ENCODE measurements at places on chromosomes 7 and 10. TPM values are rescaled to one million over a fixed set of nuclear protein-coding genes. Genes with fewer than 3 reads are reported as not detected.

OR2A12 gene
- not detected for total RNA-seq

RASSF4 gene
- total RNA-seq = 9.5 TPM

FAM25C gene
- not detected for total RNA-seq

- peak; percentile 5 for DNase-seq
Observed at GRCh38 chr7:142375710-142376313, 118.0 kb upstream of the PRSS58 start.

GRCh38 chr7:104923010-104923421 lies 91.0 kb upstream of the KMT2E start:
- peak; percentile 31 for DNase-seq

DNA sequence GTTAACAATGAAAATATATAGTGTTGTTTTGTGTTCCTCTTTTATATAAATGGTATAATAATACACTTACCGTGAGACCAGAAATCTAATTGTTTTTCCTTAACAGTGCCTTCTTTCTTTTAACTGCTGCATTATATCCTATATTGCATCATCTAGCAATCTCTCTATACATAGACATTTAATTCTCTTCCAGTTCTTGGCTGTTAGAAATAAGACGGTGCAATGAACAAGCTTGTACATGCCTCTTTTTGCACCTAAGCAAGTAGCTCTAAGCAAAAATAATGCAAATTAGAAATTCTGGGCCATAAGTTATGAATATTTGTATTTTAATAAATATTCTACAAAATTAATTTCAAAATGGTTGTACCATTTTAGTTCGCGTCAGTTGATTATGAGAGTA lies 55.9 kb upstream of the AHR start:
- DNase-seq = no peak

DNA sequence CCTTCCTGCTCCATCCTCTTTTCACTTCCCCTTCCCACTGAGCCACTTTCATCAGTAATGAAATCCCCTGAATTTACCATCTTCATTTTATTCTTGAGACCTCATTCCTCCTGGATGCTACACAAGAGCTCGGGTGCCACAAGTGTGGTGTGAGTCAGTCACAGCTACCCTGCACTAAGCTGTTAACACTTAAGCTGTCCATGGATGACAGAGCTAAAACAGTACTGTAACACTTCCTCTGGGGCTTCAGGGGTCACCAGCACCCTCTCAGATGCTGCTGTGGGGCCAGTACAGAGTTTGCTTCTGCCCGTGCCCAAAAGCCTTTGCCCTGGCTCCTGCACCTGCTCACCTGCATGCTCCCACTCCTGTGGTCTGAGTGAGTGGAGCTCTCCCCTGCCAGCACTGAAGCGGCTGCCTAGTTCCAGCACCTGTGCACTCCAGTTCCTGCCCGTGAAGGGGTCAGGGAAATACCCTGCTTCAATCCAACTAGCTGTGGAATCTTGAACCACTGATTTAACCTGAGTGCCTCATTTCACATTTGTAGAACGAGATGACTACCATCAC lies 71.9 kb downstream of the POT1 start:
- DNase-seq = no peak

- DNase-seq = peak; percentile 68
Observed at GRCh38 chr7:43533801-43534479, 49.0 kb upstream of the STK17A start.

DNA sequence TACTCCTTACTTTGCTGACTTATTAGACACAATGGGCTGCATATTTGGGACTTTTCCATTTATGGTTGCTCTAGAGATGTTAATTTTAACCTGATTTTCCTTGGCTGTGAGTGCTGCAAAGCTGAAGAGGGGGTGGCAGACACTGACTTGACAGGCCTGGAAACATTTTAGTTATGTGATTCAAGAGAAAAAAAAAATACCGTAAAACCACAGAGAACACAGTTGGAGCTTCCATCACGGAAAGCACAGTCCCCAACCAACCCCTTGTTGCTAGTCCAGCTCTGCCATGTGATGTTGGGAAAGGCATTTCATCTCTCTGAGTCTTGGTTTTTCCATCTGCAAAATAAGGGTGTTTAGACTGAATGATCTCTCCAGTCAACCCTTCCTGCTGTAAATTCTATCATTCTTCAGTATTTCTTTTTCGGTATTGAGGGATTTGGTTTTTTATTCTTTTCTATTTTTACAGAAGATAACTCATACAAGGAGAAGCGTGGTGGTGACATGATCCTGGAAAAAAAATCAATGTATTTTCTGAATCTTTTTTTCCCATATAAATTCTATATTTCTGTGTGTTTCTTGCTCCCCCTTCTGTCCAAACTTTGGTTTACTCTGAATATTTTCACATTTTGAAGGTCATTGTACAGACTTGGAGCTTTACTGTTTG lies 246.1 kb downstream of the REEP3 start:
- DNase-seq = peak; percentile 89

GRCh38 chr10:113872139-113873030 lies 17.9 kb downstream of the NHLRC2 start:
- no peak for DNase-seq

- DNase-seq = no peak
Observed at GRCh38 chr10:2137549-2138174, 400.3 kb upstream of the ADARB2 start.

GRCh38 chr10:95480102-95480900 lies 80.9 kb downstream of the SORBS1 start:
- peak; percentile 36 for DNase-seq

DNA sequence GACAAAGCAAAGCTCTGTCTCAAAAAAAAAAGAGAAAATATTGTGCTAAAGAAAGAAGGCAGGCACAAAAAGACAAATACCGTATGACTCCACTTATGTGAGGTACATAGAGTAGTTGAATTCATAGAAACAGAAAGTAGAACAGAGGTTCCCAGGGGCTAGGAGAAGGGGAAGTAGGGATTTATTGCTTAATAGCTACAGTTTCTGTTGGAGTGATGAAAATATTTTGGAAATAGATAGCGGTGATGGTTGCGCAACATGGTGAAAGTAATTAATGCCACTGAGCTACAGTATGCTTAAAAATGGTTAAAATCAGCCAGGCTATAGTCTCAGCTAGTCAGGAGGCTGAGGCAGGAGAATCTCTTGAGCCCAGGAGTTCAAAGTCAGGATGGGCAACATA lies 18.5 kb upstream of the NPFFR1 start:
- DNase-seq = peak; percentile 43

DNA sequence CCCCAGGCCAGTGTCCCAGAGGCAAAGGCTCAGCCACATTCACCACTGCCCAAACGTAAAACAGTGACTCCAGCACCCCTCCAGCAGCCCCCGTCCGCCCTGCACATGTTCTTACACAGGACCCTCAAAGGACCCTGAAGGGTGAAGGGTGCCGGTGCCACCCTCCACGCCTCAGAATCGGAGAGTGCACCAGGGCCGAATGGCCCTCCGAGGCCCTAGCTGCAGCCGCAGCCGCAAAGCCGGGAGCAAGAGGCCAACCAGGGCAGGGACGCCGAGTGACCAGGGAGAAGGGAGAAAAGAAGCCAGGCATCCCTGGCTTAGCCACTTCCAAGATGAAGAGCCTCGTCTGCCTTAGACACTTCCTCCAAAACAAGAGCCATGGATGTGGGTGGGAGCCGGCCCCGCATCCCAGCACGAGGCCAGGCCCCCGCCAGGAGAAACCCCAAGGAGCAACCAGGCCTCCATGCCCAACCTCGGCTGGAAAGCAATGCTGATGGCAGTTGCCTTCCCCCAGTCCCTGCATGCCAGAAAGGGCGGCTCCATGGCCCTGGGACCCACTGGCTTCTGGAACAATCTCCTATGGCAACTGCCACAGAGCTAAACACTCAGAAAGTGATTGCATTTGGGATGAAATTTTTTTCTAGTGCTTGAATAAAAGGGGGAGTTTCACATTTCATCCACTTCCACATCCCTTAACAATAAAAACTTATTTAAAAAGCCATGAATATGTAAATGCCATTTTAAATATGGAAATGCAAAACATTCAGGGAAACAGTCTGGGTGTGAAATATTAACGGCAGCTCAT lies 92.3 kb downstream of the MAD1L1 start:
- DNase-seq = no peak

DNA sequence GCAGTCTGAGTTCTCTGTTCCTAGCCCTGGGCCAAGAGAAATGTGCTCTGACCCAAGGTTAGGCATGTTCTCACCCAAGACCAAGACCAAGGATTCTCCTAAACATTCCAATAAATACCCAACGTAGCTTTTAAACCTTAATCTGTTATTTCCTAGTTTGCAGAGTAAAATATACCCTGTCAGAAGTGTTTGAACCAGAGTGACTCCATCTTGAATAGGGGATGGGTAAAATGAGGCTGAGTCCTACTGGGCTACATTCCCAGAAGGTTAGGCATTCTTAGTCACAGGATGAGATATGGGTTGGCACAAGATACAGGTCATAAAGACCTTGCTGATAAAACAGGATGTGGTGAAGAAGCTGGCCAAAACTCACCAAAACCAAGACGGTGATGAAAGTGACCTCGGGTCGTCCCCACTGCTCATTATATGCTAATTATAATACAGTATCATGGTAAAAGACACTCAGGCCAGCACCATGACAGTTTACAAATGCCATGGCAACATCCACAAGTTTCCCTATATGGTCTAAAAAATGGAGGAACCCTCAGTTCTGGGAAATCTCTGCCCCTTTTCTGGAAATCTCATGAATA lies 27.7 kb downstream of the PLXNA4 start:
- DNase-seq = no peak

DNA sequence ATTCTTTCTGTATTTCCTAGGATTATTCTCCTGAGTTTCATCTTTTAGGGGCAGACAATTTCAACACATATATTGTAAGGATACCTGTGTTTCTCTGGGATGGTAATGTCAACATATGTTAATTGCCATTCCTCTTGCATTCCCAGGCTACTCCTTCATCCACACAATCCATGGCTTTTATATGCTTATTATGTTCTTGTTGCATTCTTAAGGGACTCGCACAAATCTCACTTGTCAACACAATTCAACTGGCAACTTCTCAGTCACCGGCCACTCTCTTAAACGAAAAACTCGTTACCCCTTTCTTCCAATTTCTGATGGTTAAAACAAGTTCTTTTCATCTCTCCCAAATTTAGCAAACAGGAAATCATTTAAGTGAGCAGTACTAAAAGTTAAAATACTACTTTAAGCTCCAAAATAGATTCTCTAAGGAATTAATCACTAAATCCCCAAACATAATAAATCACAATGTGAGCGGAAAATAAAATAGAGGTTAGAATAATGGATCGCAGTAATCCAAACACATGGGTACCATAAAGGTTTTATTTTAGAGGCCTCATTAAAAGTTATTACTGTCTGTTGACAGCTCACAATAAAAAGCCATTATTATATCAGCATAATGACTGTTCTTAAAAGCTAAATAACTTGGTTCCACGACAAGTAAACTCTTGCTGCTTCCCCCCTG lies 223.2 kb downstream of the ELMO1 start:
- DNase-seq = no peak

- no peak for DNase-seq
Observed at GRCh38 chr10:26682931-26683330, 14.6 kb upstream of the PDSS1 start.

- no peak for DNase-seq
Observed at GRCh38 chr10:81875467-81876252, 666 bp downstream of the NRG3 start.
